ENCODE measurements at places on chromosomes 13 and 19.

DNA sequence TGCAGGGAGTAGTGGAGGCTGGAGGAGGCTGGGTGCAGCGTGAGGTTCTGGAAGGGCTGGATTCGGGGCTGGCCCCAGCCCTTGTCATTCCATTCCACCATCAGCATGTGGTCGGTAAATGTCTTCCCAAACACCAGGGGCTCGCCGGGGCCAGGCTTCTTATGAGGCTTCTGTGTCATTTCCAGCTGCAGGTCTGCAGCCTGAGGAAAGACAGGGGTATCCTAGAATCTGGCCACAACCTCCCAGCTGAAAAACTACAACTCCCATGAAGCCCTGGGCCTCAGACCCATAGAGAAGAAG is 4.4 kb downstream of the BCAT2 start:
- DNase-seq: no peak

GRCh38 chr19:19053508-19054314 is 10.1 kb upstream of the SLC25A42 start:
- no peak for DNase-seq

DNA sequence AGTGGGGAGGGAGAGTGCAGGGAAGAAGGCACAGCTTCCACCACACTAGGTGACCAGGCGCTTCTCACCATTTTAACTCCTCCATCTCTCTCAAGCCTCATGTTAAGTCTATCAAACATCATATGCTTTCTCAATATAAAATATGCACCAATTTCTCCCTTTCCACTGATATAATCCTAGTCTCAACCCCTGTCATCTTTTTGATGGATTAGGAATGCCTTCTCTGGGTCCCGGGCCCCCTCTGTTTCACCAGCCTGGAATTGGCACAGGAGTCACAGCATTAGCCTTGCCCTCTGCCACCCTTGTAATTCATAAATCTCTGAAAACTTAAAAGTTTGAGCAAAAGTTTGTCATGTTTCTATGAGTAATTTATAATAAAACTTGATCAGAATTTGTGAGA is at the start of gene ZSCAN4:
TSS of gene ZSCAN4 (plus strand) at position 301 of the 400 bp plus-strand sequence. CDS start 7,211 bp downstream, outside the sequence.
- DNase-seq: no peak

DNA sequence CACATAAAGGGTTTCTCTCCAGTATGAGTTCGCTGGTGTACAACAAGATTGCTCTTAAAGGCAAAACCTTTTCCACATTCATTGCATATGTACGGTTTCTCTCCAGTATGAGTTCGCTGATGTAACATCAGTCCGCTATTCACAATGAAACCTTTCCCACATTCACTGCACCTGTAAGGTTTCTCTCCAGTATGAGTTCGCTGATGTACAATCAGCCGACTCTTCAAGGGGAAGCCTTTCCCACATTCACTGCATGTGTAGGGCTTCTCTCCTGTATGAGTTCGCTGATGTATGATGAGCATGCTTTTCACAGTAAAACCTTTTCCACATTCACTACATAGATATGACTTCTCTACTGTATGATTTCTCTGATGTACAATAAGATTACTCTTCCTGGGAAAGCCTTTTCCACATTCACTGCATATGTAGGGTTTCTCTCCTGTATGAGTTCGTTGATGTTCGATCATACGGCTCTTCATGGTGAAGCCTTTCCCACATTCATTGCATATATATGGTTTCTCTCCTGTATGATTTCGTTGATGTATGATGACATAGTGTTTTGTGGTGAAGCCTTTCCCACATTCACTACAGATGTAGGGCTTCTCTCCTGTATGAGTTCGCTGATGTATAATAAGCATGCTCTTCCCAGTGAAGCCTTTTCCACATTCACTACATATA is 6.0 kb upstream of the ZNF614 start:
- DNase-seq: no peak

GRCh38 chr13:64256751-64257150 is 2841.1 kb upstream of the PCDH20 start:
- DNase-seq: no peak

GRCh38 chr19:41566001-41566400 is 10.0 kb upstream of the CEACAM21 start:
- DNase-seq: no peak
